ENCODE measurements at places on chromosomes 7 and 10. TPM values are rescaled to one million over a fixed set of nuclear protein-coding genes. Genes with fewer than 3 reads are reported as not detected.

Gene CLCN1
- not detected for total RNA-seq

GRCh38 chr10:93753621-93754250 lies 4.0 kb upstream of the LGI1 start:
- peaks cover 19% of the 10 kb centered on the region for H3K4me1 ChIP-seq
- no peak overlapping the region for H3K4me3 ChIP-seq
- no peak overlapping the region for H3K27ac ChIP-seq
- no peak for DNase-seq
- H3K27me3 ChIP-seq: peaks cover 7% of the 10 kb centered on the region

DNA sequence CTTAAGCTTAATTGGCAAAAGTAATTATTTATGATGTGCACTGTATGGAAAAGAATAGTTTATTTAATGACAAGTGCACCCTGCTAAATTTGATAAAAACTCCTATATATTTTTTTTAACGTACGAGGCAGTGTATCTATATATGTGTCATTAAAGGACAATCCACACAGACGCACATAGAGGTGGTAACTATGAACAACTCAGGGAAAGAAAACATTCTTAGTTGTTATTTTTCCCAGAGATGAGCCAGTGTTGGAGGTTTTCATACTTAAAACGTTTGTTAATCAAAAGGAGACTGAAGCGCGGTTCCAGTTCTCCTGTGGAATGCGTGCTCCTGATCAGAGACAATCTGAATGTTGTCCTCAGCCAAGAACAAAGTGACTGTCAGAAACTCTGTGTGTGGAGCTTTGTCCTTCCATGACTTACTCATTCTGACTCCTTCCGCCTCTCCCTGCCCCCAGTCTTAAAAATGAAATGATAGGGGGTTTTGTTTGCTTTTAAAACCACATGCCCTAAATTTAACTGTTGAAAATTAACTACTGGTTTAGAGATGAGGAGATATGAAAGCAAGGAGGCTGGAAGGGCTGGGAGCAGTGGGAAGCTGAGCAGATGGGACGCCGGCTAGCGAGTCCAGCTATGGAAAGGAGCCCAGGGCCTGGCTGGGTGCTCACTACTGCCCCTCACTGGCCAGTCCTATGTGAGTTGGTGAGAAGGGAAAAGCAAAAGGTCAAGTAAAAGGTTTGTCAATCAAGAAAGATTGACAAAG lies 99.6 kb downstream of the SVIL start:
- H3K4me1 ChIP-seq: peaks cover 31% of the 10 kb centered on the region
- H3K27ac ChIP-seq: peak overlapping the region; percentile 88
- DNase-seq: peak; percentile 92

GRCh38 chr7:145030754-145031153 lies 194.9 kb upstream of the TPK1 start:
- no peak for DNase-seq
- H3K27me3 ChIP-seq: no peaks in the 10 kb centered on the region
- no peak overlapping the region for H3K4me3 ChIP-seq
- no peaks in the 10 kb centered on the region for H3K4me1 ChIP-seq
- no peak overlapping the region for H3K27ac ChIP-seq

GRCh38 chr10:86258499-86258898 lies 108.1 kb downstream of the GRID1 start:
- no peak overlapping the region for H3K27ac ChIP-seq
- H3K4me1 ChIP-seq: peaks cover 3% of the 10 kb centered on the region
- peak; percentile 11 for DNase-seq
- peaks cover 6% of the 10 kb centered on the region for H3K27me3 ChIP-seq
- H3K4me3 ChIP-seq: no peak overlapping the region

Gene TUBAL3
- not detected for total RNA-seq

DNA sequence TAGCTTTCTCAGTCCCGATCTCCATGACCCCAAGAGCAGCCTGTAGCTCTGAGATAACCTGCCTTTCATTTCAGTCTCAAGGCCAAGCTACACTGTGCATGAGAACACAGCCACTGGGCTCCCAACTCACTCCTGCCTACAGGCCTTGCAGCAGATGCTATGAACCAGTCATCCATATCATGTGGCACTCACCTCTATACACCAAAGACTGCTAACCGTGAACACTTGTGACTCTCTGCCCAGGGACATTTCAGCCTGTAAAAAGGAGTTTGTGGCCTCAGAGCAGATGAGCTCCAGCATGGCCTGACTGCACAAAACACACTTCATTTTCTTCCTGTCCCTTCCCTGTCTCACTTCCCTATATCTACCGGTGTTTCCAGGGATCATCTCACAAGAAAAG lies 56.9 kb upstream of the NPY start:
- no peak for DNase-seq
- no peaks in the 10 kb centered on the region for H3K36me3 ChIP-seq
- no peaks in the 10 kb centered on the region for H3K27me3 ChIP-seq
- no peaks in the 10 kb centered on the region for H3K4me1 ChIP-seq
- H3K4me3 ChIP-seq: no peak overlapping the region

Measured in astrocyte (in vitro differentiated cells and primary cell).